ENCODE measurements at places on chromosomes 7 and 10.

- DNase-seq = no peak
These were observed 64.9 kb downstream of the ZNF37A start for GRCh38 chr10:38159004-38159403.

DNA sequence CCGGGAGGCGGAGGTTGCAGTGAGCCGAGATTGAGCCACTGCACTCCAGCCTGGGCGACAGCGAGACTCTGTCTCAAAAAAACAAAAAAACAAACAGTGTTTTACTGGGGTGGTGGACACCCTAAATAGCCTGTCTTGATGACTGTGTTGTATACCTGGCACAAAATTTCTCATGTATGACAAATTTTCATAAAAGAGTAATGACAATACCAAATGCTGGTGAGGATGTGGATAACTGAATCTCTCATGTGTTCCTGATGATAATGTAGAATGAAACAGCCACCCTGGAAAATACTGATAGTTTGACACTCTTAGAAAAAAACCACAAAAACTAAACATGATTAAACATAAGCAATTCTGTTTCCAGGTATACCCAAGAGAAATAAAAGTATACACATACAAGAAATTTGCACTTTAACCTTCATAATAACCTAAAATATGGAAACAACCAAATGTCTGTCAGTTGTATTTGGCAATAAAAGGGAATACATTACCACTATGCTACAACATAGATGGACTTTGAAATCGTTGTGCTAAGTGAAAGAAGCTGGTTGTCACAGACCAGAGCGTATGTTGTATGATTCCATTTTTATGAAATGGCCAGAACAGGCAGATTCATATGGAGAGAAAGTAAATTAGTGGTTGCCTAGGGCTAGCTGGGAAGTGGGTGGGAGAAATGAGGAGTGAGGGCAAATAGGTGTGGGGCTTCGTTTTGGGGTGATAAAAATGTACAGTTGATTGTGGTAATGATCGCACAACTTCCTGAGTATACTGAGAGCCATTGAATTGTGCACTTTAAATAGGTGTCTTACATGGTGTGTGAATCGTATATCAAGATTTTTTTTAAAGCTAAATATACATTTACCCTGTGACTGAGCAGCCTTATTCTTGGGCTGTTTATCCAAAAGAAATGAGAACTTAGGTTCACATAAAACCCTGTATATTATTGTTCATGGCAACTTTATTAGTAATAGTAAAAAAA lies 12.5 kb downstream of the WDR37 start:
- no peak for DNase-seq

GRCh38 chr7:52777051-52777822 lies 258.2 kb upstream of the POM121L12 start:
- no peak for DNase-seq

DNA sequence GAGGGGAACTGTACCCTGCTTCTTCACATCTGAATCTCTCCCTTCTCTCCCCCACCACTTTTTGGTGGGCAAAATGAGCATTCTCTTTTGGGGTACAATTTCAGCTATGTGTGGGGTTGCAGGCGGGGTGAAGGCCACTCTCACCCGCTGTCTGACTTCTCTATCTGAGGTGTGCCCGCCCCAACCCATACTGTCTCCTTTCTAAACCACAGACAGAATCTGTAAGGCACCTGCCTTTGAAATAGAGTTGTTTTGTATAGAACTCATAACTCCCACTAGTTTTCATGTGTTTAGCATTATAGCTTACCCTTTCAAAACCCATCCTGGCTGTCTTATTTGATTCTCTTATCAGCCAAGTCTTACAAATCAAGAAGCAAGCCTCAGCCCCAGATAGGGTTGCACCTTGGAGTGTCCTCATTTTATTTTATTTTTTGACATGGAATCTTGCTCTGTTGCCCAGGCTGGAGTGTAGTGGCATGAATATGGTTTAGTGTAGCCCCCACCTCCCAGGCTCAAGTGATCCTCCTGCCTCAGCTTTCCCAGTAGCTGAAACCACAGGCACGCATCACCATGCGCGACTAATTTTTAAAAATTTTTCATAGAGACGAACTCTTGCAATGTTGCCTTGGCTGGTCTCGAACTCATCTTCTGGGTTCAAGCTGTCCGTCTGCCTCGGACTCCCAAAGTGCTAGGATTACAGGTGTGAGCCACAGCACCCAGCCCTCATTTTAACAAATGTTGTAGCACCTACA lies 11.9 kb downstream of the TSPAN14 start:
- DNase-seq = no peak

- DNase-seq = no peak
These were observed 65.0 kb upstream of the RAB18 start for GRCh38 chr10:27439101-27439500.

DNA sequence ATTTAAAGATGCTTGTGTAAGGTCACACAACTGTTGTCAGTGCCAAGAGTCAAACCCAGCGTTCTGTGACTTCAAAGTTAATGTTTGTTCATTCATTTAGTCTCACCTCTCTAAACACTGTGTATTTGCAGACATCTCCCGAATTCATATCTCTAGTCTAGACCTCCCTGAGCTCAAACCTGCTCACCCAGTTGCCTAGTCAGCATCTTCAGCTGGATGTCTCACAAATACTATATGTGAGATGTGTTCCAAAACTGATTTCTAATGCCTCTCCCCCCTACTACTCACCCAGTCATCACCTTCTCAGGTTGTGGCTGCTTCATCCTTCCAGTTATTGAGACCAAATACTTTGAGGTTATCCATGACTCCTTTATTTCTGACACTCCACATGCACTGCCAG lies 91.4 kb downstream of the ST7 start:
- no peak for DNase-seq

- no peak for DNase-seq
These were observed 49.7 kb downstream of the CPEB3 start for GRCh38 chr10:92241158-92241500.

GRCh38 chr7:108093851-108094331 lies 36.3 kb downstream of the LAMB4 start:
- DNase-seq = no peak

GRCh38 chr7:2941216-2941859 lies 97.2 kb upstream of the GNA12 start:
- DNase-seq = no peak

GRCh38 chr7:155948845-155949244 lies 136.6 kb upstream of the SHH start:
- DNase-seq = no peak

- DNase-seq = no peak
These were observed 103.0 kb upstream of the YAE1 start for GRCh38 chr7:39463252-39463651.

GRCh38 chr10:71033396-71033980 lies 145.1 kb upstream of the PCBD1 start:
- no peak for DNase-seq

DNA sequence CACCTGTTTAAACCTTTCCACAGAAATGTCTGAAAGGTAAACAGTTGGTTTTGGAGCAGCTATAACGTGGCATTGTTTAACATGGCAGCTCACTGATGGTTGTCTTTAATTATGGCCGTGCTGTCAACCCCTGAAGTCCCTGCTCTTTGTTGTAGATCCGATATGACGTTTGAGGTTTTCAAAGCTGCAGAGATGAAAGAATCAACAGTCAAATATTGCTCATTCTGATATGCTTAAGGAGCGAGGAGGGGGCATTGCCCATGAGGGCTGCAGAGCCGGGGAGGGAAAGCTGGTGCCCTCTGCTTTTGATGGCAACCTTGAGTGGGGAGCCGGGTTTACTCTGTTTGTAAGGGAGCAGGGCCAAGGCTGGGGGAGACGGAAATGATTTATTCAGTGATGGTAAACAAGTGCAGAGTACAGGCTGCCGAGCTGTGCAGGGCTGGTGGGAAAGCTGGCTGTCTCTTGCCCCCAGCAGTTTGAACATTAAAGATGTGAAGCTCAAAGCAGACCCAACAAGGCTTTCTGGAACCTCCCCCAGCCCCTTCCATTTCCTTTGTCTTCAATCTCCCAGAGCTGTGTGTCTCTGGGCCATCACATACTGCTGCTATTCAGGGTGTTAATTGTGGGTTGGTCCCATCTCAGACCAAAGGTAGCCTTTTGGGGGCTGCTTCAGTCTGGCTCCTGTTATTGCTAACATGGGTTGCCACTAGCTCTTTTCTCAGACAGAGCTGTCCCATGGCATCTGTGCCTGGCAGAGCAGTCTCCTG lies 345.5 kb downstream of the LRMDA start:
- no peak for DNase-seq

DNA sequence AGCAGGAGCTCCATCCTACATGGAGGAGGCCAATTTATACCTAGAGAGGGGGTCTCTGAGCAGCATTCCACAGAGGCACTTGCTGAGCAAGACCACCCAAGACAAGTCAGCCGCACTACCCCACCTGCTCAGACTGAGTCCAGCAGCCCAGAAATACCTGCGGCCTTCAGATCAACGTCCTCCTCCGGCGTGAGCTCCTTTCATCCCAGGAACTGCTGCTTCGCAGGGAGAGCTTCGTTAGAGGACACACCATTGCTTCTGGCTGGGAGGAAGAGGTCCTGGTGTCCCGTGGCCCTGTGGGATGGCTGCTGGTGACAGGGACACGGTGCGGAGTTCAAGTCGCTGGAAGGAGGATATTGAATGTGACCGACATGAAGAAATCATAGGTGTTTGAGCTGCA lies 216.9 kb upstream of the PPP2R2D start:
- no peak for DNase-seq

- no peak for DNase-seq
These were observed 44.8 kb downstream of the PRKCQ start for GRCh38 chr10:6535156-6535764.

GRCh38 chr10:125520968-125521367 lies 162.0 kb downstream of the TEX36 start:
- no peak for DNase-seq

- DNase-seq = no peak
These were observed 148.2 kb downstream of the ETV1 start for GRCh38 chr7:13841284-13841683.

DNA sequence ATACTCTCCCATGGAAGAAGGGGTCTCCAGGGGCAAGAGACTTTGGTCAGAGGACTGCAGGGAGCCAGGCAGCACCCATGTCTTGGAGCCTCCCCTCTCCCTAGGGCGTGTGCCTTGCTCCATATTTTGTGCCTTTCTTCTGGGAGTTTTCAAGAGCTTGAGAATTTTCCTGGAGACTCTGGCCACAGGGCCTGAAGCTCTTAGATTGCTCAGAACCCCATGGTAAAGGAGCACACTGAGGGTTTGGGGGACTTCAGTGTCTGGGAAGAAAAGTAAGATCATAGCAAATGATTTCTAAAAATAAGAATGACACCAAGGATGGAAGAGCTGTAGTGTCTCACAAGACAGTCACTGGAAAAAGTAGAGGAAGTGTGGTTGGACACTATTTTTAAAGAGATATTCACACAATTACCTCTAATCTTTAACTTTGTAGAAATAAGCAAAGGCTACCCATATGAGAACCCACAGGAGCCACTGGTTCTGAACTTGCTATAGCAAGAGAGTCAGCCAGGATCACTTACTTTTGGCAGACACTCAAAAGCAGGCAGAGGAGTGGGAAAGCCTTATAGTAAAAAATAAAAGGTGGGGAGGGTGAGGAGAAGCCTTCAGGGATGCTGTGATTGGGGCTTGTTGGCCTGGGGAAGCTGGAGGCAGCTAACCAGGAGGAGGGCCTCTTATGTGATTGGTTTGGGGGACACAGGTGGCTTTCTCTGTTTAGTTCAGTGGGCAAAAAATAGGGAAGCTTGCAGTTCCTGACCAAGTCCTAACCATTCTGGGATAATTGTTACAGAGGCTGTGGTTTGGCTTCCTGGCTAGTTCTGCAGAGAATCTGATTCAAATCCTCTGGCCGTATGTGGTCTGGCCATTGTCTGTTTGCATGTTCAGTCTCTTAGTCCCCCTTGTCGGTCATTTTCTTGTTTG lies 5.1 kb upstream of the CSGALNACT2 start:
- no peak for DNase-seq

- DNase-seq = no peak
These were observed 628 bp downstream of the TAF6 start for GRCh38 chr7:100118388-100119071.

DNA sequence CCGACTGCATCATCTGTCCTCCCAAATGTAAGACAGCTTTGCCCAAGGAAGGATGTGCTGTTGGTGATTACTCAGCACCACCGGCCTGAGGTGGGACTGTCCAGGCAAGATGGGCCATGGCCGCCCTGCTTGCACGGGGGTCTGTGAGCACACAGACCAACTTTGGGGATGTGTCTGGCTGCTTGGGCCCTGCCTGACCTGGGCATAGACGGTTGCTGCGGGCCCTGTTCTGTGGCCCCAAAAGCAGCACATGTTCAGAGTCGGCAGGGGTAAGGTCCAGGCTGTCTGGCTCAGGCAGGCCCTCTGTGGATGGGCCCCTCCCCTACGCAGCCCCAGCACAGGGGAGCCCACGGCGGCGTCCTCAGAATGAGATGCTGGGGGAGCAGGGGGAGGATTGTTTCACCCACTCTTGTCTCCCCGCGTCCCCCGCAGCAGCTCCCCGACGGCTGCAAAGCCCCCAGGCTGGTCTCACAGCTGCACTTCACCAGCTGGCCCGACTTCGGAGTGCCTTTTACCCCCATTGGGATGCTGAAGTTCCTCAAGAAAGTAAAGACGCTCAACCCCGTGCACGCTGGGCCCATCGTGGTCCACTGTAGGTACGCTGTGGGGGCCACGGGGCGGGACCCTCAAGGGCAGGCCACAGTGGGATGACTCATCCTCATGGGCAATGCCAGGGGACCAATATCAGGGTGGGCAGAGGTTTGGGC lies 58.4 kb downstream of the MKI67 start:
- no peak for DNase-seq
